ENCODE measurements at places on chromosomes 5 and 9.
A peak's percentile ranks its signal among the peaks of the same experiment; 100 is the strongest.

DNA sequence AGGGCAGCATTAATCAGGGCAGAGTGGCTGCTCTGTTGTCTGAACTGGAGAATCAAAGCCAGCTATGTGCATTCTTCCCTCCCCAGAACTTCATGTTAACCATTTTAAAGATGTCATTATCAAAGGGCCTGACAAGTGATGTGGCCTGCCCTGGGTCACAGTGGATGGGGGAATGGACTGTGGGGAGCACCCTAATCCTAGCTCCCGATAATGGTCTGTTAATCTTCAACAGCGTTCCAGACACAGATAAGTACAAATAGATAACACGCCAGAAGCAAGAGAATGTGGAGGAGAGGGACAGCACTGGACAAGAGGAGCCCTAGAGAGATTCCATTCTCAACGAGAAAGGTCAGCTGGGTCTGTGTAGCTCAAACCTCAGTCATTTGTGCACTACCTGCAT, 77.5 kb downstream of the DPYSL3 start:
- no peak overlapping the region for H3K4me3 ChIP-seq
- no peaks in the 10 kb centered on the region for H3K4me1 ChIP-seq
- H3K27me3 ChIP-seq = no peaks in the 10 kb centered on the region
- no peaks in the 10 kb centered on the region for H3K36me3 ChIP-seq
- DNase-seq = no peak

DNA sequence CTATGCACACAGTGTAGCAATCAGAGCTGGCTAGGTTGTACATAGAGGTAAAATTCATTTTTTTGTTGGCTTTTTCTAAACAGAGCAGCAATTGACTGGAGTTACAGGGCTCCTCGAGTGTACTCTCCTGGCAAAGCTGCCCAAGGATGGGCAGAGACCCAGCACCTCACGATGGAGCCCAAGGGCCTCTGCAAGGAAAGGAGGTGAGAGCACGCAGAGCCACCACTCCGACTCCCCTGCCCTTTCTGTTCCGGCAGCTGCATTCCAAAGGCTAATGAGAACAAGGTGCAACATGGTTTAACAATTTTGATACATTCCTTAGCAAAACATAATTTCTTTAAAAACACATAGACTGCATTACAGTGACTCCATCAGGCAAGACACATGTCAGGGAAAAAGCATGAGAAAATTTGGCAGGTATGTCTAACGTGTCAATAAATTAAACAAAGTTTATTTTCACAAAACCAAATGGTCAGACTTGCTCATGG, 47.5 kb downstream of the SAXO1 start:
- peak overlapping the region; percentile 25 for H3K27ac ChIP-seq
- H3K4me3 ChIP-seq = no peak overlapping the region
- H3K4me1 ChIP-seq = no peaks in the 10 kb centered on the region
- no peak for DNase-seq

DNA sequence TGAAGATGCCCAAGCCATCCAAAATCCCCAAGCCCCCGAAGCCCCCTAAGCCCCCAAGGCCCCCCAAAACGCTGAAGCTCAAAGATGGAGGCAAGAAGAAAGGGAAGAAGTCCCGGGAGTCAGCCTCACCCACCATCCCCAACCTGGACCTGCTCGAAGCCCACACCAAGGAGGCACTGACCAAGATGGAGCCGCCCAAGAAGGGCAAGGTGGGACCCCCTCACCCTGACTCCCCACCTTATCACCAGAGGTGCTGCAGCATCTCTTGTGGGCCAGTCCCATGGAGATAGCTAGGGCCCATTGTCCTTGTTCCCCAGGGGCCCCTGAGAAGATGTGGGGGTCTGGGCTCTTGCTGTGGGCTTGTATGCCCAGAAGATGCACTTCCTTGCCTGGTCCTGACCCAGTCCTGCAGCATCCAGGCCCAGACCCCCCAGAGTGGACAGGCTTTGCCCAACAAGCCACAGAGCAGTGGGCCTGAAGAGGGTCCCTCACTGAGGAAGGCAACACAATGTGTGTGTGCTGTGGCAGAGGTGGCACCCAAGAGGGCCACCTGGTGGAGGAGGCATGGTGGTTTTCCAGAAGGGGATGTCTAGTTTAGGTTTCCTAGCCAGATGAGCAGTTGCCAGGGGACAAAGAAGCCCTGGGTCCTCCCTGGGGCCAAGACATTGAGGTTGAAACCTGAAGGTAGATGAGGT, 84.1 kb downstream of the PHF2 start:
- H3K4me1 ChIP-seq = no peaks in the 10 kb centered on the region
- no peak overlapping the region for H3K27ac ChIP-seq
- H3K27me3 ChIP-seq = no peaks in the 10 kb centered on the region

DNA sequence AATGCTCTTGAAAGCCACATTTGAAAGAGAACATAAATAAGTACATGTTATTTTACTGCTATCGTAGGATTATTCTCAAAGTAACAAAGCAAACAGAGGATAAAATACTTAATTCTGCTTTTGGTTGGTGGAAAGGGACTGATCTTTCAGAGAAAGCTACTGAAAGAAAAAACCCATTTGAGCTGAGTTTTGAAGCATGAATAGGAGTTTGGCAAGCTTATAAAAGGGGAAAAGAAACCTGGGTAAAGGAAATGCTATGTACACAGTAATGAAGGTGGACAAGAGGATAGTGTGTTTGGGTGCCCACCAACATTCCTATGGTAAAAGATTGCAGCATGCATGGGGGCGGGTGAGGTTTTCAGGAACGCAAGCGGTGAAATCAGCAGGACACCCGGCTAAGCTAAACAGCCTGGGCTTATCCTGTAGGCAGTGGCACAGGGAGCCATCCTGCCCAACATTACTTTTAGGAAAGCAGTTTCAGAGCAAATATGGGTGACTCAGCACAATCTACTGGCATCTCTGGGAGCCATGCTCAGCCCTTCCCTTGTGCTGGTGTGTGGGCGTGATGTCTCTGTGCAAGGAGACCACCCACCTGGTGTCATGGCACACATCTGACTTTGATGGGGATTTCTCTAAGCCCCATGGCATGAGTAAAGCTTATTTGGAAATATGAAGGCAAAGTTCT, 673.9 kb upstream of the KLF4 start:
- H3K4me1 ChIP-seq = no peaks in the 10 kb centered on the region
- no peak overlapping the region for H3K27ac ChIP-seq
- no peak overlapping the region for H3K4me3 ChIP-seq
- H3K27me3 ChIP-seq = no peaks in the 10 kb centered on the region

DNA sequence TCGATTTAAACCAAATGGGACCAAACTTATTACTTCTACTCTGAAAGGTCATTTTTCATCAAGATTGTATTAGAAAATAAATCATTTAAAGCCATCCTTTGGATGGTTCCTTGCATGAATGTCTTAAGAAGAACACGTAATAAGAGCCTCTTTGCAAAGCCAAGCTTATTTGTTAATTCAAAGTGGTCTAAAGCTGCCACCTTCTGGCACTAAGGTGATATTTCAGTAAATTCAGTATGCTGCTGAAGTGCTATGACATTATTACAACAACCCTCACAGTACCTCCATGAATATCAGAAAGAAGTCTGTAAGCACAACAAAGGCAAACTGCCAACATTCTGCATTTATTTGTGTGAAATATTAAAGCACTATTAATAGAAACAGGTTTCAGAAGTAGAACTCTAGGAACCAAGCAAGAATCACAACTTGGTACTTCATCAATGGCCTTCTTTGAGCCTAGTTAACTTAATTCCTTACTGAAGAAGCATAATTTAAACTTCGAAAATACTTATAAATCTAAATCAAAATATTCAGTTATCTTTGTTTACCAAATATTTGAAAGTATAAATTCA, 53.1 kb upstream of the TYRP1 start:
- DNase-seq = no peak
- no peaks in the 10 kb centered on the region for H3K36me3 ChIP-seq

DNA sequence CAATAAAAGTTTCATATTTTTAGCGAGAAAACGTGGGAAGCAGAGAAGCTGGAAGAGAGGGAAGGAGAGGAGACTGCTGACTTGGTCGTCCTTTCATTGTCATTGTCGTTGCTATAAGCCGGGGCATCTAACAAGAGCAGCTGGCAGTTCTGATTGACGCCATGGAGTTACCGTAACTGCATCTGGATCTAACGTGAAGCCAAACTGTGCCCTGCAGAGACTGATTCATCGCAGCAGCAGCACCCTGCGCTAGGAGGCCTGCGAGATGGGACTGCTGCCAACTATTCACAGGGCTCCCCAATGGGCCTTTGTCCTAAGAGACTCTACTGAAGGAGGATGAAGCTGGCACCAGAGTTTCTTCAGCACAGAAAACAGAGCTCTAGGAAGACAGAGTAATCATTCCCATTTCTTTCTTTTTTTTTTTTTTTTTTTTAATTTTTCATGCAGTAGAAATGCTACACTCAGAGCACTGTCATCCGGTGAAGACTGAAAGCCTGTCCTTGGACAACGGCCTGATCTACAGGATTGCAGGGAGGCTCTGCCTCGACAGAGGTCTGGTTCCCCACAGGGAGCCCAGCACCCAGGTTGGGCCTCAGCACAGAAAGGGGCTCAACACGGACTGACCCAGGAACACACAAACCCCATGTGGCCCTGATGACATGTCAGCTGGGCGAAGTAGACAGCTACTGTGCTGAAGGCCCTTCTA, 47.8 kb downstream of the RETREG1 start:
- H3K4me1 ChIP-seq = no peaks in the 10 kb centered on the region
- H3K27ac ChIP-seq = no peak overlapping the region
- H3K4me3 ChIP-seq = no peak overlapping the region
- DNase-seq = peak; percentile 80
- H3K27me3 ChIP-seq = no peaks in the 10 kb centered on the region
- H3K36me3 ChIP-seq = no peaks in the 10 kb centered on the region

GRCh38 chr5:37575541-37576489, 196.7 kb downstream of the WDR70 start:
- no peak for DNase-seq
- no peaks in the 10 kb centered on the region for H3K36me3 ChIP-seq
- H3K4me3 ChIP-seq = no peak overlapping the region
- no peaks in the 10 kb centered on the region for H3K27me3 ChIP-seq
- H3K4me1 ChIP-seq = no peaks in the 10 kb centered on the region

- no peaks in the 10 kb centered on the region for H3K36me3 ChIP-seq
- H3K4me1 ChIP-seq = no peaks in the 10 kb centered on the region
- no peak for DNase-seq
- H3K4me3 ChIP-seq = no peak overlapping the region
- H3K27me3 ChIP-seq = no peaks in the 10 kb centered on the region
- no peak overlapping the region for H3K27ac ChIP-seq
Observed at GRCh38 chr5:84299959-84300358, 84.7 kb downstream of the EDIL3 start.

DNA sequence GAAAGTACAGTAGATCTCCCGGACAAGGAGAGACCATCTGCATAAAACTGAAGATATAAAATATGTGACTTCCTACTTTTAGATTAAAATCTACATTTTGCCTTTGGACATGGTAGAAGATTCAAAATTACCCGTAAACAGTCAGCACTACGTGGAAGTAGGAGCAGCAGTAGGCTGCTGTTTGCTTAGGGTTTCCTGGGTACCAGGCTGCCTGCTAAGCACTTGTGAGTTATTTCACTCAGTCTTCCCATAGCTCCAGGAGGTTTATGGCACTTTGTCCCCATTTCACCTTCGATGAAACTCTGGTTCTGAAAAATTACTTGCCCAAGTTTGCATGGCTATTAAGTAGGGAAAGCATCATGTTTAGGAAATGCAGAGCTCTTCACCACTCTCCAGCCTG, 92.6 kb downstream of the STK32A start:
- no peak overlapping the region for H3K27ac ChIP-seq
- no peaks in the 10 kb centered on the region for H3K27me3 ChIP-seq
- H3K4me3 ChIP-seq = no peak overlapping the region
- DNase-seq = no peak
- no peaks in the 10 kb centered on the region for H3K36me3 ChIP-seq
- no peaks in the 10 kb centered on the region for H3K4me1 ChIP-seq

- no peaks in the 10 kb centered on the region for H3K36me3 ChIP-seq
- no peak overlapping the region for H3K4me3 ChIP-seq
- H3K27me3 ChIP-seq = no peaks in the 10 kb centered on the region
- no peak overlapping the region for H3K27ac ChIP-seq
- DNase-seq = no peak
Observed at GRCh38 chr5:113119246-113119924, 142.8 kb downstream of the DCP2 start.

- no peak overlapping the region for H3K4me3 ChIP-seq
- H3K4me1 ChIP-seq = no peaks in the 10 kb centered on the region
- H3K36me3 ChIP-seq = no peaks in the 10 kb centered on the region
Observed at GRCh38 chr5:73302797-73303147, 129.8 kb downstream of the TMEM174 start.

DNA sequence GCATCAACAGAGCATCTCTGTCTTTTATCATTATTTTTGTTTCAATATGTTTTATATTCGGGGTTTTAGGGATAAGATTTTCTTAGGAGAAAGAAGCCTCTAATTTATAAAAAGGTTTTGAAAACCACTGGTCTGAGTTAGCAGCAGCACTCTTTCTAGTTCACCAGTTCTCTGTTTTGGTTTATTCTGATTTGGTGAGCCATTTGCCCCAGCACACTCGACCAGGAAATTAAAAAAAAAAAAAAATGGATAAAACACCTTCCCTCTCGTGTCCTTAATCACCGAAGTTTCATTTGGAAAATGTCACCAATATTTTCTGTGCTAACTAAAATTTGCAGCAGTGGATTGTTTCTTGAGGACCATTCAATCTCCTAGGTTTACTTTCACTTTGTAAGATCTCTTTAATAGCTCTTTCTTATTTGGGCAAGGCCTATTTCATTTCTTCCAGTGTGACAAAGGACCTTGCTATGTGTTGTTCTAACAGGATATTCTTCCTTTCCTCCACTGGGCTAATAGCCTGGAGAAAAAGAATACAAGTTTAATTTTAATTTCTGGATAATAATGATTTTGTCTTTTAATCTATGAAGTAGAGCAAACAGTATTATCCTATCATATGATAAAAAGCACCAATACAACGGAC, 57.8 kb upstream of the ANXA1 start:
- no peaks in the 10 kb centered on the region for H3K27me3 ChIP-seq
- H3K4me1 ChIP-seq = no peaks in the 10 kb centered on the region
- no peak for DNase-seq
- H3K36me3 ChIP-seq = no peaks in the 10 kb centered on the region
- H3K4me3 ChIP-seq = peak overlapping the region; percentile 1
- no peak overlapping the region for H3K27ac ChIP-seq

GRCh38 chr5:150658699-150659265, 2.3 kb upstream of the MYOZ3 start:
- no peaks in the 10 kb centered on the region for H3K27me3 ChIP-seq
- no peak overlapping the region for H3K4me3 ChIP-seq
- H3K27ac ChIP-seq = no peak overlapping the region

- H3K36me3 ChIP-seq = no peaks in the 10 kb centered on the region
- H3K27ac ChIP-seq = no peak overlapping the region
- H3K4me1 ChIP-seq = no peaks in the 10 kb centered on the region
- no peak for DNase-seq
- H3K4me3 ChIP-seq = no peak overlapping the region
Observed at GRCh38 chr9:119175581-119175980, 193.7 kb downstream of the BRINP1 start.

- H3K4me1 ChIP-seq = no peaks in the 10 kb centered on the region
- no peaks in the 10 kb centered on the region for H3K36me3 ChIP-seq
- no peak for DNase-seq
- no peaks in the 10 kb centered on the region for H3K27me3 ChIP-seq
- no peak overlapping the region for H3K27ac ChIP-seq
Observed at GRCh38 chr9:23309800-23310199, 516.2 kb downstream of the ELAVL2 start.
